Stimulated activated CD4-positive, alpha-beta T cell treated with anti-CD3 and anti-CD28 coated beads, Interleukin-4, amount 100 ng/mL, for 4 hours (primary cell): ENCODE measurements at places on chromosomes 5 and 9.

- DNase-seq = no peak
Observed at GRCh38 chr9:32723789-32724325, 59.5 kb upstream of the TMEM215 start.

DNA sequence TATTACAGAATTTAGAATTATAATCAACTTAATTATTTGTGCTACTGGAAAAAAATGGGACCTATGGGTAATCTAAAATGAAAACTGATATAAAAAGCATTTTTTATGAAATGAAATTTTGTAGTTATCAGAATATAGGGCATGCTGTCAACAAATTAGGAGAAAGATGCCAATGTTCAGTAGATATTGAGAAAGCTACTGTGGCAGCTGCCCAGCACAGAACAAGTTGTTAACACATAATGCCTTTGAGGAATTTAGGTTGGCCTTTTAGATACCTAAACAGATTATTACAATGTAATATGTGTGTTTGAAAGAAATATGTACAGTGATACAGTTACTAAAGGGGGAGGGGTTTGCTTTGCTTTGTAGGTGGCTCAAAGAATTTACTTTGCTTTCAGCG lies 54.1 kb downstream of the PPIC start:
- no peak for DNase-seq

- no peak for DNase-seq
Observed at GRCh38 chr5:26343801-26344325, 694.5 kb downstream of the CDH9 start.

DNA sequence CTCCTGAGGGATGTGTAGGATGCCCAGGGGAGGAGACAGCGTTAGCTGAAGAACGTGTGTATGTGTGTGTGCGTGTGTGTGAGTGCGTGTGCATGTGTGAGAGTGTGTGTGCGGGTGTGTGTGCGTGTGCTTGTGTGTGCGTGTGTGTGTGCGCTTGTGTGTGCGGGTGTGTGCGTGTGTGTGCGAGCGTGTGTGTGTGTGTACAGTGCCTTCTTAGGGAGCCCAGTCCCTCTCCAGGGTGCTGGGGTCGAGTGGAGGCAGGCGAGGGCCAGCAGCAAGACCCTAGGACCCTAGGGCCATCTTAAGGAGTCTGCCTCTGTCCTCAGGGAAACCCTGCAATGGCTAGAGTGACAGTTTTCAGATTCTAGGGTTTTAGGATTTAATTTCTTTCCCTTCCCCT lies 26.0 kb upstream of the STXBP1 start:
- DNase-seq = no peak

DNA sequence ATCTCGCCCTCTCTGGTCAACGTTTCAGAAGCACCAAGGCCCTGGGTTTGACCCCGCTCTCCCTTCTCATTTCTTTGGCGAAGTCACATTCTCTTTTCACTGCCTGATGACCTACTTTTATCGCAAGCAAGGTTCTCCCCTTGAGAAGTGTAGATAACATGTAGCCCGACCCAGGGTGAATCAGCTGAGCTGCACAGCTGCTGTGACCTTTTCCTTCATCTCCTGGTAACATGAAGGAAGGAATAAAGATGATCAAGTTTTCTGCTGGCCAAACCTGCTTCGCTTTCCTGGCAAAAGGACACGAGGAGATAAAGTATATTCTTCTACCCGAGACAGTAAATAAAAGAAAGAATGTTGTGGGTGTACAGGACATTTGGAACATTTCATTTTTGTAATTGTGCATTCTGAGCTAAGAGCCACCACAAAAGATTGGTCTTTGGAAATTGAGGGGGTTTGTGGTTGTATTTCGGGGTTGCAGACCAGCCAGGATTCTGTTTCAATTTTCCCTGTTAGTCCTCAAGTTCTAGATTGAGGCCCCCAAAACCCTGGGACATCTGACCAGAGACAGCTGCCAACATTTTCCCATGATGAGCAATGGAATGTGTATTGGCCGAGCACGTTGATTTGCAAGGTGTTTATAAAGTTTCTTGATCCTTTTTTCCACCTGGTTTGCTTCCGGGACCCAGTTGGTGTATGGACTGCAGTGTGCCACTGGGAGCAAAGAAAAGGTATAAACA lies 155.1 kb upstream of the ZNF462 start:
- no peak for DNase-seq

DNA sequence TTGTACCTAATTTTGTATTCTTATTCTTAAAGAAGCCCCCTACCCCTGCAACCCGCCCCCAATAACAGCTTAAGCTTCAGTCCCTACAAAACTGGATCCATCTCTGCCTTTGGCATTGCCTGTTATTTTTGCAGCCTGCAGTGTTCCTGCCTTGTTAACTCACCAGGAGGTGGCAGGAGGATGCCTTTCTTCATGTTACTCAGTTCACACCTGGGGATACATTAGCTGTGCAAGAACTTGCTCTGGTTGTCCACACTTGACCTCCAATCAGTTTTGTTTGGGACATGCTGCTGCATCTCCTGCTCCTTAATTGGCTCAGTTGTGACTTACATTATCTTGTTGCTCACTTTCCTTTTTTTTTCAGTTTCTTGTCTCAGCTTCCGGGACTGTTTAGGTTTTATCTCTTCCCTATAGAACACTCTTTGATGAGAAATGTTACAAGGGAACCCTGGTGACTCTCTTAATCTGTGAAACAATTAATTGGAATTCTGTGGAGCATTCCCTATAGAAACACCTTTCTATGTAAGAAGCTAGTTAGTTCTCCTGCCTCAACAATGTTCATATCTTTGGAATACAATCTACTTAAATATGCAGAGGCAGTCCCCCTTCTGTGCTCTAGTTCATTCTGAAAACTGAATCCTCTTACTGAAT lies 467.7 kb upstream of the ACO1 start:
- DNase-seq = no peak

- no peak for DNase-seq
Observed at GRCh38 chr5:69493396-69494133, 975 bp downstream of the OCLN start.

DNA sequence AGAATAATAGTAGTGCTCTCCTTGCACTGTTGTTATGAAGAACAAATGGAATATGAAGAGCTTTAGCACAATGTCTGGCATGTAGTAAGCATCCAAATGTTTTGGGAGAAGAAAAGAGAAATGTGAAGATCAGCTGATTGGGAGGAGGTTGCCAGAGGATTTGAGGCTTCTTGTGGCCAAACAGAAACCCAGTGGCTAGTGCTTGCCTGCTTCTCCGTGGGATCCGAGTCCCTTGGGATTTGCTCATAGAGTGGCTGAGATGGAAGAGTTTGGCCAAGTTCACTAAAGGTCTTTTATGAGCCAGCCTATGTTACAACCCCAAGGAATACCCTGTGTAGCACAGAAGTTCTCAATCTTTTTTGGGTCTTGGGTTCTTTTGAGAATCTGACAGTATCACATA lies 86.0 kb downstream of the ANGPTL2 start:
- no peak for DNase-seq

- no peak for DNase-seq
Observed at GRCh38 chr5:65913519-65913918, 12.9 kb upstream of the ERBIN start.

DNA sequence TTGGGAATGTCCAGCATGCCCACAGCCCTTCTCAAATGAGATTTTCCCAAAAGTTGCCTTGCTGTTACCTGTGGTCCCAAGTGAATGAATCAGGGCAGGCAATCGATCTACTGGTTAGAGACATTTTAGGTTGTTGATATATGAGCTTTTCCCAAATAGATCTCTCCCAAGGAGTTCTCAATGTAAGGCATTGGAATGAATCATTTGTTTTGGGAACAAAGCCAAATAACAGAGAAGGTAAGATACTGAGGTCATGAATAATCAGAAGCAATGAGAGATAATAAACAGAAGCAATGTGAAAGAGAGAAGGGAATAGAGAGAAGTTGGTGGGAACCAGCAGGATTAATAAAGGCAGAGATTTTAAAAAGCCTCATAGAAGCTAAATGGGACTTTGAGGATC lies 93.6 kb upstream of the FER start:
- DNase-seq = no peak

- no peak for DNase-seq
Observed at GRCh38 chr5:153551537-153552079, 61.1 kb downstream of the GRIA1 start.

DNA sequence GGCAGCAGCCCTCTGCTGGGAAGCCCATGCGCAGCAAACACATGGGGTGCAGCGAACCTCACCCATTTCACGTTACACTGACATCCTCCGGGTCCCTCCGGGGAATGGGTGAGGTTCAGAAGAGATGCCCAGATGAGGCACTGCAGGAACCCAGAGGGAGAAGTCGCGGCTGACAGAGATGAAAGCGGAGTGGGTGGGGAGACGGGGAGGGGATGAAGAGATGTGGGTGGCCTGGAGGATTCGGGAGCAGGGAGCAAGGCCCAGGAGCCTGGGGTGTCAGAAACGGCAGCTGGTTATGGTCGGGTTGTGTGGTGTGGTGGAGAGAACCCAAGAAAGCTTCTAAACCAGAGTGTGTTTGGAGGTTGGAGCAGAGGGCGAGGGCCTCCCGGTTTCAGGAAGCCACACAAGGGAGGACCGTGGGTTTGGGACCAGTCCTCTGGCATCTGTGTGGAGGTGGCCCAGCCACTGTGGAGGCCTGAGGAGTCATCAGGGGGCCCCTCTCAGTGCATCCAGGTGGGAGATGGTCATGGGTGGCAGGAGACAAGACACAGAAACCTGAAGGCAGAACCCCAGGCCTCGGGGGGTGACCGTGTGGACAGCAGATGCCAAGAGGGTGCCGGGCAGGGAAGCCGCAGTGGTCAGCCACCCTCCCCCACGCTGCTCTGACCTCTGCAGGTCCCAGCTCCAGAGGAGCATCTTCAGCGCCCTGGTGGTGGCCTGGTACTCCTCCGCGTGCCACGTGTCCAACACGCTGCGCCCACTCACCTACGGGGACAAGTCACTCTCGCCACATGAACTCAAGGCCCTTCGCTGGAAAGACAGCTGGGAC lies 8.6 kb downstream of the UCK1 start:
- DNase-seq = no peak

- no peak for DNase-seq
Observed at GRCh38 chr9:125255781-125256391, 5.7 kb upstream of the GAPVD1 start.

DNA sequence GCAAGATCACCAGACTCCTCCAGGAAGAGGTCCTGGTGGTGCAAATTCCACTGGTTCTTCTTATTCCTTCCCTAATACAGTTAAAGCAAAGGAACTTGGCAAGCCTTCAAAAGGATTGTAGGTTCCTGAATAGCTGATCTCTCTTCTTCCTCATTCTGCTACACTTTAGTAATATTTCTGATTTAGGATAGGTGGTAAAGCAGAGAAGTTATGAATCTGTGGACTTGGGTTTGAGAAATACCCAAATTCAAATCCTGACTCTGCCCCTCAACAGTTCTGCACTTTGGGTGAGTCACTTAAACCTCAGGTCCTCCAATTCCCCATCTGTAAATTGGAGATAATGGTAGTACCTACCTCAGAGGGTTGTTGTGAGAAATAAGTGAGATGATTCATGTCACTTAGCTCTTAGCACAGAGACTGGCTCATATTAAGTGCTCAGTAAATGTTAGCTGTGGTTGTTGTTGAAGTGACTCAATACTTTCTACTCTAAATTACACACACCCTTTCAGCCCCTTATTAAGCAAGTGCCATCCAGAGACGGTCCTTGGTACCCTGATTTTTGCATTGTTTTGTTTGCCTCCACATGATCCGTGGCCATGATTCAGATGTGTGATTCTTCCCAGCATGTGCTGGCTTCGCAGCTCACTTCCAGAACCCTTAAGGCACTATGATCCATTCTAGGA lies 5.2 kb downstream of the SH3RF2 start:
- DNase-seq = no peak

DNA sequence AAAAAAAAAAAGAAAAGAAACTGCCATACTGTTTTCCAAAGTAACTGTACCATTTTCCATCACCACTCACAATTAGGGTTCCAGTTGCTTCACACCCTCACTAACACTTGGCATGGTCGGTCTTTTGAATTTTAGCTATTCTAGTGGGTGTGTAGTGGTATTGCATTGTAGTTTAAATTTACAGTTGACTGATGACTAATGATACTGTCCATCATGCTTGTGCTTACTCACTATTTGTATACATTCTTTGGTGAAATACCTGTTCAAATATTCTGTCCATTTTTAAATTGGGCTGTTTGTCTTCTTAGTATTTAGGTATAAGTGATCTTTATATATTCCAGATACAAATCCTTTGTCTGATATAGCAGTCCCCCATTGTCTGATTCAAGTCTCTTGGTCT lies 36.2 kb upstream of the ZNF169 start:
- no peak for DNase-seq

DNA sequence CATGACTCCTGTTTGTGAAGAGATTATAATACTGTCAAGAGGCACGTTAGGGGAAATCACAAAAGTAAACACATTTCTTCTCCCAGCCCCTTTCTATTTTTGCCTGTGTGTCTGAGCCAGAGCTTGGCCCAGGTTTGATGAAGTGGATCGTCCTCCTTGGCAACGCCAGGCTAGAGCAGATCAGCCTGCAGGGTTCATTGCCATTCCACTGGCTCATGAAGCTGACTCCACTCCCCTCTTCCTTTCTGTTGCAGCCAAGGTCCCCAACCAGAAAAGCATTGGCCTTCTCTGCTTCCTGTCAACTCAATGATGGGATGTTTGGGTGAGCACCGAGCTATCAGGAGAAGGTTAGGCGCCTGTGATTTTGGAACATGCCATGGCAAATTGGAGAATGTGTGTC lies 3.3 kb downstream of the ADRB2 start:
- DNase-seq = no peak

- no peak for DNase-seq
Observed at GRCh38 chr9:12956805-12957204, 182.0 kb downstream of the LURAP1L start.

DNA sequence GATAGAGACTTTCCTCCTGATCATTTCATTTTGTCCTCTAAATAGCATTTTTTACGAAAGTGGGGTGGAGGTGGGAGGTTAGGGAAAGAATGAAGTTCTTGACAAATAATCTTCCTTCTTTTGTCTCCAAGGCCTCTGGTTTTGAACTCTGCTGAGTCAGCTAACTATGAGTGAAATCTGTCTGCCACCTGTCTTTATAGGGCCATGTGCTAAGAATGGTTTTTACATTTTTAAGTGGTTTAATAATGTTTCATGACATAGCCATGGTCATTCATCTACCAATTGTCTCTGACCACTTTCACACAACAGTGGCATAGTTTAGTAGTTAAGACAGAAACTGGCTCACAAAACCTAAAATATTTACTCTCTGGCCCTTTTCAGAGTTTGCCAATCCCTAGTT lies 7.6 kb downstream of the MAN2A1 start:
- DNase-seq = no peak

DNA sequence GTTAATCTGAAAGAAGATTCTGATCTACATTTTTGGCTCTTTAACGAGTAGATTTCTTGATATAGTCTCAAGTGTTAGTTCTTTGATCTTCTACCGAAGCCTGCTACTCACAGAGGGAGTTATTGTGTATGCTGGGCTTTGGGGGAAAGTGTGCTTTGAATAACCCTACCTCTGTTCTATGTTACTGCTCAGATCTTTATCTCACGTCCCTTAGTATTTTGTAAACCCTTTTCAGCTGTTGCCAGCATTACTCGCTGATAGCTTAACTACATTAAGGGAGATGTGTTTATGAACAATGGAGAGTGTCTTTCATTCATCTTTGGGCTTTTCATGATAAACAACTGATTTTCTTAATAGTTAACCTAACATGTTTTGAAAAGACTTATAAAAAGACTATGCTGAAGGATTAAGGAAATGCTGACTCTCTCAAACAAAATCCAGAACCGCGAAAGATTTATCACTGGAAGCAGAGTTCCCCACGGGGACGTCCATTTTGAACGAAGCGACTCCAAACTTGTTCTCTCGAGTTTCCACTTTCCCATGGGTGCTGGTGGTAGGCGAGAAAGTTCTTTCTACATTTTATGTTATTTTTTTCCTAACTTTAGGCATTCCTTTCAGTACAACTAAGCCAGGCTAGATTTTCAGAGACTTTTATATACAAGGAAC lies 27.9 kb upstream of the ALDH1A1 start:
- no peak for DNase-seq
